ENCODE measurements at places on chromosomes 16 and 17. TPM values are rescaled to one million over a fixed set of nuclear protein-coding genes. Genes with fewer than 3 reads are reported as not detected.

SMPD3 gene
- not detected for total RNA-seq

ARHGAP44 gene
- 1.1 TPM for total RNA-seq

QPRT gene
- 3.6 TPM for total RNA-seq

DNA sequence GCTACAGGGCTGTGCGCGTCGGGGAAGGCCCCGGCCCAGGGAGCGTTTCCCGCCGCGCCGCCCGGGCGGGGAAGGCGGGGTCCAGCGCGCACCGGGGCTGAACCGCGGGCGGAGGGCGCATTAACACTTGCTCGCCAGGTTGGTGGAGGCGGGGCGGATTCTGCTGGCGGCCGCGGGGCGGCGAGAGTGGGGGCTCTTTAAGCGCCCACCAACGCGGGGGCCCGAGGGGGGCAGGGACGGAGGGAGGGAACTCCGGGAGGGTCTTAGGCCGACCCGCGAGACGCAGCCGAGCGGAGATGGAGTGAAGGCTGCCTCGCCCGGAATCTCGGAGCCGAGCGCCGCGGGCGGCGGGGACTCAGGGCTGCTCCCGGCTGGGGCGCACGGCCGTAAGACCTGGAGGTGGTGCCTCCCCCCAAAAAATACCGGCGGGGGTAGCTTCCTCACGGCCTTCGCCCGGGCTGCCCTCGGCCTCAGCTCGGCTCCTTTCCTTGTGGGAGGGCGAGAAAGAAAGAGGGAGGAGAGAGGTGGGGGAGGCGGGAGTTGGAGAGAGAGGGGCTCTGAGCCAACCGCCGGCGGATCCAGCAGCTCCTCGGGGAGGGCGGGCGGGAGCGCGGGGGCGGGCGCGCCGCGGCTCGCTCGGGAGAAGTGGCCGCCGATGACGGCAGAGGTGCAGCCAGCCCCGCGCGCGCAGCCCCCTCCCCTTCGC, 415 bp upstream of the FOXF1 start:
- H3K27ac ChIP-seq = peak overlapping the region; percentile 100
- no peaks in the 10 kb centered on the region for H3K4me1 ChIP-seq
- H3K36me3 ChIP-seq = peaks cover 59% of the 10 kb centered on the region
- DNase-seq = peak; percentile 96

- H3K27ac ChIP-seq = no peak overlapping the region
- no peaks in the 10 kb centered on the region for H3K4me1 ChIP-seq
- H3K36me3 ChIP-seq = no peaks in the 10 kb centered on the region
- no peaks in the 10 kb centered on the region for H3K27me3 ChIP-seq
Observed at GRCh38 chr16:22861580-22861979, 47.6 kb downstream of the HS3ST2 start.

- H3K27ac ChIP-seq = no peak overlapping the region
- no peak for DNase-seq
- H3K4me1 ChIP-seq = peaks cover 2% of the 10 kb centered on the region
Observed at GRCh38 chr17:71251951-71252350, 868.9 kb upstream of the SOX9 start.

DNA sequence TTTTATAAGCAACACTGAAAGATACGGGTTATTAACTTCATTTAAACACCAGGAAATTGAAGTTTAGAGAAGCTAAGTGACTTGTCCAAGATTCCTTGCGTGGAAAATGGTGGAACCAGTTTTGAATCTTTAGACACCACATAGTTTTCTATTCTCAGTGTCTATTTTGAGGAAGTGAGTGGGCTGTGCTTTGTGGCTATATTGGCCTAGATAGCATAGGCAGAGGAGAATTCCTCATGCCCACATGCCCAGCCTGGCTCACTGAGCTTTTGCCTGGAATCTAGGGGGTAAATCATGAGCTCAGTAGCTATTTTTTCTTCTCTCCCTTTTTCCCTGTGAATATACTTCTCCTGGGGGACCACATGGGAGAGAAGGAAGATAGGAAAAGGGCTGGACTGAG, 431.3 kb downstream of the HS3ST3B1 start:
- no peaks in the 10 kb centered on the region for H3K27me3 ChIP-seq
- H3K27ac ChIP-seq = no peak overlapping the region
- H3K4me1 ChIP-seq = peaks cover 5% of the 10 kb centered on the region
- H3K36me3 ChIP-seq = no peaks in the 10 kb centered on the region
- H3K4me3 ChIP-seq = no peak overlapping the region
- no peak for DNase-seq

All from IMR-90 (cell line).